ENCODE measurements at places on chromosomes 4 and X.
A peak's percentile ranks its signal among the peaks of the same experiment; 100 is the strongest.

GRCh38 chr4:87500092-87500462 is 29.1 kb downstream of the SPARCL1 start:
- DNase-seq: no peak

DNA sequence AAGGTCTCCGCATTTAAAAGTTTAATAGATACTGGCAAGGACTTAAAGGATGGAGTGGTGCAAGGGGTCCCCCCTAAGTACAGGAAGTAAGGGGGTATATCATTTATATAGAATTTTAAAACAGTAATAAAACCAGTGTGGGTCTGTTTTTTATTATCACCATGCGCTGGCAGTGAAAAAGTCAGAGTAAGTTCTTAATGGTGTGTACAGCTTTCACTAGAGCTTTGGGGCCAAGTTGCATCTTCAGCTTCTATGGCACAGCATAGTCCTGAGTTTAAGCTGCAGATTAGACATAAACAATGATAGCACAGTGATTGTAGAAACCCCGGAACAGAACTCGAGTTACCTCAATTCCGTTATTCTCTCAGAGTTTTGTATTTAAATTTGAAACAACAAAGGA is 27.6 kb downstream of the RHOH start:
- no peak for DNase-seq

- no peak for DNase-seq
Measured at GRCh38 chr4:88745581-88746163, 48.0 kb upstream of the NAP1L5 start.

GRCh38 chr4:64539234-64539849 is 130.1 kb upstream of the TECRL start:
- DNase-seq: no peak

GRCh38 chr4:52822583-52822971 is 39.5 kb upstream of the RASL11B start:
- DNase-seq: no peak

- DNase-seq: no peak
Measured at GRCh38 chr4:29970626-29971025, 749.5 kb upstream of the PCDH7 start.

DNA sequence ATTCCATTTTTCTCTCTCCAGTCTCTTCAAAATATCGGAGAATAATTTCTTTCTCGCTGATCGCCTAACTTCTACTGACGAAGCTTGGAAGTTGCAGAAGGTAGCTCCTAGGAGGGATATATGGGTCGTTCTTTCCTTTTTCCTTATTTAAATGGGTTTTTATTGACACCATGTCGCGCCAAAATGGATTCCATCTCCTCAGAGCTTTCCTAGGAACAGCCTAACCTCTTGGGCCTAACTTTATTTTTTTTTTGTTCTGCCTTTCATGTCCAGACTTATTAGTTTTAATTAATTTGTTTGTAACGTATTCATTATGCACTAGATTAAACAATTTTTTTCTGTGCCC is 359.4 kb upstream of the ZCCHC13 start:
- no peak for DNase-seq

DNA sequence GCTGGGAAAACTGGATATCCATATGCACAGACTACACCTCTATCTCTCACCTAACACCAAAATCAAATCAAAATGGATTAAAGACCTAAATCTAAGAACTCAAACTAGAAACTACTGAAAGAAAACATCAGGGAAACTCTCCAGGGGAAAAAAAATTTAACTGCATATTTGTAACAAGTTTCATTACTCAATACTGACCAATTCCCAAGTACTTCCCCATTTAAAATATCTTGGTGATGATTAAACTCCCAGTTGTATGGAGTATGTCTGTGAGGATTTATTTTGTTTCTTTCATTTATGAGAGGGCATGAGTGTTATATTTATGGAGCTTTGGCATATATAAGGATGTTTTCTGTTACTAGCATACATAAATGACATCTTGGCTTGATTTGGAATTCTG is 112.3 kb upstream of the IL15 start:
- DNase-seq: no peak

GRCh38 chr4:164614999-164615398 is 138.9 kb upstream of the SMIM31 start:
- DNase-seq: no peak

- DNase-seq: no peak
Measured at GRCh38 chr4:67743194-67743593, 11.0 kb downstream of the GNRHR start.

DNA sequence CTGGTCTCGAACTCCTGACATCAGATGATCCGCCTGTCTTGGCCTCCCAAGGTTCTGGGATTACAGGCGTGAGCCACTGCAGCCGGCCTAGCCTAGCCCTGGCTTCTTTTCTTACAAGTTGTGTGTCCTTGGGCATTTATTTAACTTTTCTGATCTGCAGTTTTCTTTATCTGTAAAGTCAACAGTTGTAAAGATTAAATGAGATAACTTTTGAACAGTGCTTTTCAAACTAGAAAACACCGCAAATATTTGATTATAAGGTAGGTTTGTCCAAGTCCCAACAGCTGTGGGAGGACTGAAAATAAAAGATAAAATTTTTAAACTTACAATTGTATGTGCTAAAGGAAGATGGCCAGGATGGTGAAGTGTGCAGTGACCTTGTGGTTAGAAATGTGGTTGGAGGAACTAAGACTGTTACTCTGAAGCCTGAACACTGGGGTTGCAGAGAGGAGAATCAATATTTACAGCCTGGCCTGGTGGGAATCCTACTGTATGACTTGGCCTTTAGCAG is 44.8 kb downstream of the GSX2 start:
- peak; percentile 40 for DNase-seq

- no peak for DNase-seq
Measured at GRCh38 chr4:145533001-145533400, 51.3 kb downstream of the SMAD1 start.

DNA sequence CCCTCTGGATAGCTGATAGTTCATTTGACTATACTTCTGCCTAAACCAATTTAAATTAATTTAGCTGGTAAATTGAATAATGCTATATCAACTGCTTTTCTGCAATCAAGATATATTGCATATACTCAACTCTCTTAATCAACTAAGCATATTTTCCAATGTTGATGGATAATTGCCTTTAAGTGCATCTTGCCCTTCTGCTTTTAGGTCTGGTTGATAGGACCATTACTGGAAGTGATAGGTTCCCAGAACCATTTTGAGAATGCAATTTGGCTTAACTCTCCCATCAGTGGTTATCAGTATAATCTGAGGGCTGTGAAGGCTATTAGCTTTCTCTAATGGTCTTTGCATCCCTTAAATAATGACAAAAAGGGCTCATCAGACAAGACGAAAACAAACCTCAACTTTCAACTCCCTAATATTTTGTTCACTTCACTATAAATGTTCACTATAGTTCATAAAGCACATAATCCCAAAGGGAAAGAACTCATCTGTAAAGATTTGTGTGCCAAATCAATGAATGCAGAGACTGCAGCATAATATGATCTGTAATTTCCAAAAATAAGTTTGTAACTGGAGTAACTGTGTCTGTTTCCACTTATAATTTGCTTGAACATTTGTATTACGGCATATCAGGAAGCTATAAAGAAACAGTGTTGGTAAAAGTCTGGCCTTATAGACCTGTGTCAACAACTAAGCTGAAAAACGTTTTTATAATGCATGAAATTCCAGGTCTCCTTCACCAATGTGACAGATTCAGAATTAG is 273.6 kb downstream of the FBXO8 start:
- DNase-seq: no peak

GRCh38 chr4:100557306-100557705 is 39.5 kb upstream of the EMCN start:
- DNase-seq: no peak

GRCh38 chrX:9282325-9282724 is 182.5 kb upstream of the TBL1X start:
- DNase-seq: no peak

DNA sequence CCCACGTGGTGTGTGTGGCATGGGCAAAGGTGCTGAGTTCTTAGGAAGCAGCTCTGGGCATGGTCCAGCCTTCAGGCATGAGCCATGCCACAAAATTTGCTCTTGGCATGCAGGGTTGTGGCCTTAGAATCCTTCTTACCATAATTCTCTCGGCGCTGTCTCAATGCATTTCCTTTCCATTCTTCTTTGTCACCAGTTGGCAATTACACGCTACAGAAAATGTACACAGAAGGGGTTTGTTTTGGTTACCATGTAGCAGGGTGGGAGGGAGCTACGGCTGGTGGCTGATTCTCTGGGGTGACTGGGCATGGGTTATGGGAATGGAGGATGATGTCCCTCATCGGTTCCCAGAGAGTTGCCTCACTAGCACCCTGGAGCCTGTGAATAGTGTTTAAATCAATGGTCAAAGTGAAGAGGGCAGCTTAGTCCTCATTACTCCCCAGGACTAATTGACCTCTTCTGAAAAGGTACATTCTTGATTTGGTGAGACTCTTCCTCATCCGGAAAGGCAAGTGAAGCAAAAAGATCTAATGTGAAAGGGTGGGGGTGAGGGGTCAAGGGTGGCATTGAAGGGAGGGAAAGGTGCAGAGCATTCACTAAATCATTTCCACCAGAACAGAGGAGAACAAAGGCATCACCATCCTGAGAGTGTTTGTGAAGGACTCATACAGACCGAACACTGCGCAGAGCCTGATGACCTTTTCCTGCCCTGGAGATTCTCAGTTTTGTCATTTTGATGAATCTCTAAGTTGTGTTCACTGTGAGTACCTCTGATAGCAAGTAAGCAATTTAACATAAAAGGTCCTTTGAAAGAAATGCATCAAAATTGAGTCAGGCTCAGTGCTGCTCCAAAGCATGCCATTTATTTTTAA is 199.8 kb upstream of the SFRP2 start:
- DNase-seq: no peak

- DNase-seq: no peak
Measured at GRCh38 chrX:45505214-45505613, 304.5 kb upstream of the DIPK2B start.

- no peak for DNase-seq
Measured at GRCh38 chr4:183157215-183157614, 58.2 kb downstream of the WWC2 start.

GRCh38 chrX:2635342-2635741 is 55.8 kb upstream of the CD99 start:
- DNase-seq: no peak

- no peak for DNase-seq
Measured at GRCh38 chr4:14180166-14180565, 552.6 kb upstream of the BOD1L1 start.

DNA sequence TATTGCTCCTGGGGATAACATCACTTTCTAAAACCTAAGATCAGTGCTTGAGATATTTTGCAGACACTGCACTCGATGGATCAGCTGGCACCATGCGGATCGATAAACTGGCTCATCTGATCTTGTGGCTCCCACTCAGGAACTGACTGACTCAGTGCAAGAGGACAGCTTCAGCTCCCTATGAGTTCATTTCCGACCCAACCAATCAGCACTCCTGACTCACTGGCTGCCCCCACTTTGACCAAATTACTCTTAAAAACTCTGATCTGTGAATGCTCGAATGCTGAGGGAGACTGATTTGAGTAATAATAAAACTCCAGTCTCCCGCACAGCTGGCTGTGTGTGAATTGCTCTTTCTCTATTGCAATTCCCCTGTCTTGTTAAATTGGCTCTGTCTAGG is 110.1 kb downstream of the ANAPC4 start:
- no peak for DNase-seq

- DNase-seq: no peak
Measured at GRCh38 chrX:34893741-34894140, 48.9 kb upstream of the FAM47B start.

DNA sequence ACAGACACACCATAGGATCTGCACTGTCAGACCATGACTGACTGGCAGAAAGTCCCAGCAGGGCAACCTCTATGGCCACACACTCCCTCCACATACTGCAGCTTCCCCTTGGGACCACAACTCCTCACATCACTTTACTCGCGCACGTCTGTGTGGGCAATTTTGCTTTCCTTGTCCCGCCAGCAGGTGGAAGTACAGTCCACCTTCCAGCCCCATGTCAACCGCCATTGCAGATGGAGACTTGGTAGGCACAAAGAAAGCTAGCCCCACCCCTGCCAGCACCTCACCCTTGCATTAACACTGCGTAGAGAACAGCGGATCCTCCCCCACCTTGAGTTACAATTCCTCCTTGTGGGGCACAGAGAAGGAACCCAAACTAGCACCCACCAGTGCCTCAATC is 74.4 kb upstream of the NAP1L2 start:
- no peak for DNase-seq

- no peak for DNase-seq
Measured at GRCh38 chr4:110046588-110047049, 133.9 kb downstream of the EGF start.

GRCh38 chrX:93580634-93581033 is 92.7 kb downstream of the NAP1L3 start:
- DNase-seq: no peak

DNA sequence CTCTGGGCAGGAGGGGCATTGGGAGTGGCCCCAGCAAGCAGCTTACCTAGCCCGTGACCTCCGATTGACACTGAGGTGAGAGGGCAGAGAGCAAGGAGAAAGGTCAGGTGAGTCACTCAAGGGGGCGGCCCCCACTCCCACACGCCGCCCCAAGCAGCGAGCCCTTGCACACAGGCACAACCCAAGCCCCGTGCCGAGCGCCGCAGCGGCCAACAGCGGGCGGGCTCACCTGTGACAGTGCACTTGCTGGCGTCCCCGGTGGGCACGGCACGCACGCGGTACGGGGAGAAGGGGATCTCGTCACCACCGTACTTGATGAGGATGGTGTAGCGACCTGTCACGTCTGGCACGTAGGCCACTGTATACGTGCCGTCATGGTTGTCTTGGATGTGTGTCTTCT is 17.2 kb downstream of the FLNA start:
- no peak for DNase-seq

DNA sequence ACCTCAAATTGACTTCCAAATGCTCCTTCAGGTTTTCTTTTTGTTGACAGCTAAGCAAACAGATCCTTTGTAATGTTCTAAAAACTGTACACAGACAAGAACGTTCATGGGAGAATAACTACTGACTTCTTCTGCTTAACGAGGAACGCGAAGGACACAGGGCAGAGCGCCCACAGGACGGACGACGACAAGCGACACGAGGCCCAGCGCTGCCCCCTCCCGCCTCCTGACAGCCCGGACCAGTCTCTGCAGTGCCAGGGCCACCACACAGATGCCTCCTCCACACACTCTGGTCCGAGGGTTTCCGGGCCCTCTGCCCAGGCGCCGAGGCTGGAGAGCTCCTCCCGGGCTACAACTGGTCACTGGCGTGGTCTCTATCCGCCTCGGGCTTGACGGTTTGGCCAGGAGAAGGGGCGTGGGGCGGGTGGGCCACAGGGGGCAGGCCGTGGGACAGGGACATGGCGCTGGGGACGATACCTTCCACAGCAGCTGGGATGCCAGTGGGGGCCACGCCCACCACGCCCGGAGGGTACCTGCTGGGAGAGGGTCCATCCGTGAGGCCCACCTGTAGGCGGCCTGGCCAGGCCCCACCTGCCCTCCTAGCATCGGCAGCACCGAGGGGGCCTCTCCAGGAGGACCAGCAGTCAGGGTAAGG is 36.9 kb downstream of the CTBP1 start:
- no peak for DNase-seq

DNA sequence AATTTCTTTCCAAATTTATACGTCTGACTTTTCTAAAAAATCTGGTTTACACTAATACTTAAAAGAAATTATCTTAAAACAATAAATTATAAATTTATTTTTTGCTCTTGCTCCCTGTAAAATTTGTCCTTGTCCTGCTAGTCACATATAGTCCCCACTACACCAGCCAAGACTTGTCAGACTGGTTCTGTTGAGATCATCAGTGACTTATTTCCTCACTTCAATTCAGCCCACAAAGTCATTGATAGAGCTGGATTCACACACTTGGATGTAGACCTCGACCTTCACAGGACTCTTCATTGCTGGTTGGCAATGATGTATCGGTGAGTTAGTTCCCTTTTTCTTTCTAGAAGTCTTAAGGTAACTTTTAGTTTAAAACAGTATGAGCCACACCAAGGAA is at the start of gene TMPRSS11E:
TMPRSS11E (plus strand) TSS at position 263 of the 400 bp plus-strand sequence; CDS start at position 313, 50 bp downstream.
- no peak for DNase-seq

GRCh38 chr4:68466185-68466584 is 18.9 kb downstream of the TMPRSS11E start:
- no peak for DNase-seq
